ENCODE measurements at places on chromosomes 2 and 18.
A peak's percentile ranks its signal among the peaks of the same experiment; 100 is the strongest.

- DNase-seq: peak; percentile 59
Observed at GRCh38 chr2:112958428-112959108, 19.2 kb upstream of the IL36G start.

DNA sequence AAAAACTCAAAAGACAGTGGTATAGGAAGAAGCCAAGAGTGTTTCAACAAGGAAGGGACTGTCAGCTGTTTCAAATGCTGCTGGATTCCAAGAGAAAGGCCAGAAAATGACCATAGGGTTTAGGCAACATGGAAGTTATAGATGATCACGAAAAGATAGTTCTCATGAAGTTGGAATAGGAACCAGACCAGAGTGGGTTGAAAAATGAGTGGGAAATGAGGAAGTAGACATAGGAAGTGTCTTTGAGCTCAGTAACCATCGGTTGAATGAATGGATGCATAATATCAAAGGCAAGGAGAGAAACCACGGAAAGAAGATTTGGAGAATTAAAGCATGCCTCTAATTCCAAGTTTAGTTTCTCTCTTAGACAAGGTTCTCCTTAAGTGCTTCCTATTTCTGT is 1.3 kb downstream of the NCAPH start:
- no peak for DNase-seq

- DNase-seq: peak; percentile 1
Observed at GRCh38 chr2:123953846-123954245, 71.2 kb upstream of the CNTNAP5 start.

DNA sequence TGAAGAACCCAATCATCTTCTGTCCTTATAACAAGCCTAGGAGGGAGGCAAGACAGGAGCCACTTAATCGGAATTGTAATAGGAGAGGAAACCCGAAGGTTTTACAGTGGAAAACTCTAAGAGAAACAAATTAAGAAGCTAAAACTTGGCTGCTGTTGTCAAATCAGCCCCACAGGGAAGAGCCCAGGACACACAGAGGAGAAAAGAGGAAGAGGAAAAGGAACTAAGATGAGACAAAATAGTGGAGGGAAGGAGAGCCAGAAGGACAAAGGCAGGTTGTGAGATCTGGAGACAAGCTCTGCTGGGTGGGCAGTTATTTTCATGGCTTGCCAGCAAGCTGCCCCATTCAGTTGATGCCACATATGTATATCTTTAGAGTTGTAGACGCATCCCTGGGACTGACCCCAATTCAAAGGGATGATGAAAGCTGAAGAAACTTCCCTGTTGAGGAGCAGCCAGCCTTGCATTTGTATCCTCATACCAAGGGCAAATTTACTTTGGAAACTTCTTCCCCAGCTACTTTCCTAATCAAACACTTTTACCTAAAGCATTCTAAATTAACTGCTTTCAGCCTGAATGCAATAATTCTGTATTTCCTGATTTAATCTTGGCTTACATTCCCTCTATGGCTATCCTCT is 499.8 kb upstream of the MEIS1 start:
- DNase-seq: no peak

- DNase-seq: no peak
Observed at GRCh38 chr18:77108821-77109647, 23.5 kb downstream of the MBP start.

GRCh38 chr2:3113122-3113521 is 264.5 kb downstream of the EIPR1 start:
- DNase-seq: no peak

- DNase-seq: no peak
Observed at GRCh38 chr18:36843199-36843598, 14.3 kb downstream of the KIAA1328 start.

All from HS-27A (cell line).